Hypothalamus (tissue), 51 donors: ENCODE measurements at places on chromosomes 2 and 18.

DNA sequence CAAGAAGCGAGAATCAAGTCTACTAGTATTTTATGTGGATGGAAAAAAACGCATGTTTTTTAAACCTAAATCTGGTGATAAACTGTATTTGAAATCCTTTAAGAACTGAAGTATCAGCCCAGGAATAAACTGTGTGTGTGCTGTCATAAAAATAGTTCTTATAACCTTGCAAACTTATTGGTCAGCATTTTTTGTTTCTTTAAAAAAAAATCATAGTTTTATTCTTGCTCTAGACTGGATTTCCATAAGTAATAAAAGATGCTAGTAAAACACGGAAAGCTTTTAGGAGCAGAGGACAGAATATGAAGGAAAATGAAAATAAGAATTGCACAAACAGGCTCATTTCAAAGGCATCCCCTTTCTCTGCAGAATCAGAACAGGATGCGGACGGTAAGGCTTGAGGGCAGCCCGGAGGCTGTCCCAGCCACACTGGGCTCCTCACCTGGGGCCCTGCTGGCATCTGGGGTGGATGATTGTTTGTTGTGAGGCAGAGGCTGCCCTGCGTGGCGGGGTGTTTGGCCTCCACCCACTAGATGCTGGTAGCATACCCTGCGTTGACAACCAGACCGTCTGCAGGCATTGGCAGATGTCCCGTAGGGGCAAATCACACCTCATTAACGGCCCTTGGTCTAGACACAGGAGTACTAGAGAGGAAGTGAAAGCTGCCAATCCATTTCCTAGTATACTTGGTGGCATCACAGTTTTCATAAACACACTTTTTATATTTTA is 52.5 kb downstream of the MBP start:
- DNase-seq = no peak

DNA sequence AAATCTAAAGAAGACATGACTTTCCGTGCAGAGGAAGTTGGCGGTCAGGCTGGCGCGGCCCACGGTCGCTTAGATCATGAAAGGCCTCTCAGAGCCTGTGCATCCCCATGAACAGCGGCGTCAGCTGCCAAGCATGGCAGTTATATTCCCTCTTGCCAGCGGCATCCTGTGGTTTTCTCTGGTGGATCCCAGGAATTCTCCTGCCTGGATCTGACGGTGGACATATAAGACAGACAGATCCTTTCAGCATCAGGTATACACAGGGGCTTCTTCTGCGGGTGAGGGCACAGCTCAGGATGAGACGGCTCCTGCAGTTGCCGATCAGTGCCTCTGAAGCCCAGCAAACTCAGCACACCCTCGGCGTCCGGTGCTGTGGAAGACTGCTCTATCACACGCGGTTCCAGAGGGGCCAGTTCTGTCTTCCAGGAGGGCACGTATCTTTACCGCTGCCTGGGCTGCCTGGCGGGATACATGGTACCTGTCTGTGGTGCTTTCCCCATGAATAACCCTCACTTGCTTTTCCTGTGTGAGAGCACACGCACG is 157.8 kb downstream of the LDLRAD4 start:
- no peak for DNase-seq

DNA sequence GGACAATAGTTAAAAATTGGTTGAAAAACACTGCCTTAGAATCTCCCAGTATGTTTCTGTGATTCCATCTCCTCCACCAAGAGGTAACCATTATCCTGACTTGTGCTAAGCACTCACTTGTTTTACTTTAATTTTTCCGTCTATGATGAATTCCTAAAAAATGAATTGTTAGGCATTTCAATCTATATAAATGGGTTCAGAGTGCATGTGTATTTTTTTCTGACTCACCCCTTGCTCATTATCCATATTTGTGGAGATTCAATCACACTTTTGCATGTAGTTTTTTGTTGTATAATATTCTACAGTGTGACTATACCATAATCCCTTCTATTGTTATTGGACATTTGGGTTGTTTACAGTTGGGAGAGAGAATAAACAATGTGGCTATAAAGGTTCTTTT is 1.3 kb downstream of the NDUFB3 start:
- no peak for DNase-seq

DNA sequence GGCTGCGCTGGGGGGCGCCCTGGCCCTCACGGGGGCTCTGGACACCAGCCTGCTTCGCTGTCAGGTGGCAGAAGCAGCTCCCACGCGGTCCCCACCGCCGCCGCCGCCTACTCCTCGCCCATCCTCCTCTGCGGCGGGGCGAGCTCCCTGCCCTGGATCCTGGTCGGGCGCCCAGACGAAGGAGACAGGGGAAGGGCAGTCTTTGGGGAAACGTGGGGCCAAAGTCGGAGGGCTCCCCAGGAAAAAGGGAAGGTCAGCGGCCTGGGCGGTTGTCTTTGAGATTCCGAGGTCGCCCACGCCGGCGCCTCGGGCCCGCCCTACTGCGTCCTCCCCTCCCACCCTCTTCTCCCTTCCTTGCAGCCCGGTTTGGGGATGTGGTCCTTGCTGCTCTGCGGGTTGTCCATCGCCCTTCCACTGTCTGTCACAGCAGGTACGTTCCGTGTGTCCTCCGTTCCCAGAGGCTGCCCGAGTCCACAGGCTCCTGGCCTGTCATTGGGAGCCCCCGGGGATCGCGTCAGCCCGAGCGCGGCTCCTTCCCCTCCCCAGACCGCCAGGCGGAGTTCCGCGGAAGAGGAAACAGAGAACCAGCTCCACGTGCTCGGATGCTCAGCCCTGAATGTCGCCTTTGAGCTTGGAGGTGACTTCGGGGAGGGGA is 800 bp downstream of the IL1RL2 start:
- DNase-seq = peak; percentile 12

DNA sequence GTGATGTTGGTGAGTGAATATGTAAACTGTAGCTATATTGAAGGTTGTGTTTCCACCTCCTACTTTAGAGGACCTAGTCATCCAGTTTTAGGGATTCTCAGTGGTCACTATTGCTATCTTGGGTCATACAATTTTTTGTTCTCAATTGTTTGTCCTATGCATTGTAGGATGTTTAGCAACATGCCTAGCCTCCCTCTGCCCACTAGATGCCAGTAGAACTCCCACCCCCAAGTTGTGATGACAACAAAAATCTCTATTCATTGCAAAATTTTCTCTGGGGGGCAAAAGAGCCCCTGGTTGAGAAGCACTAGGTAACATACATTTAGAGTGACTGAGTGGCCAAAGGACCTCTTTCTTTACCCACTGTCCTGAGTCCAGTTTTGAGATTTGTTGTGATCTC is 87.3 kb downstream of the LRRTM4 start:
- no peak for DNase-seq

GRCh38 chr2:29485631-29486030 is 370.4 kb downstream of the CLIP4 start:
- DNase-seq = no peak

- no peak for DNase-seq
These were observed 55.7 kb downstream of the DNMT3A start for GRCh38 chr2:25286025-25286400.

GRCh38 chr2:39933196-39933595 is 154.1 kb upstream of the THUMPD2 start:
- no peak for DNase-seq

GRCh38 chr2:101296371-101296770 is 12.1 kb downstream of the RNF149 start:
- DNase-seq = no peak

- no peak for DNase-seq
These were observed 150.9 kb downstream of the ACTR3 start for GRCh38 chr2:114040826-114041225.

- no peak for DNase-seq
These were observed 560.6 kb upstream of the ID2 start for GRCh38 chr2:8121022-8121825.

DNA sequence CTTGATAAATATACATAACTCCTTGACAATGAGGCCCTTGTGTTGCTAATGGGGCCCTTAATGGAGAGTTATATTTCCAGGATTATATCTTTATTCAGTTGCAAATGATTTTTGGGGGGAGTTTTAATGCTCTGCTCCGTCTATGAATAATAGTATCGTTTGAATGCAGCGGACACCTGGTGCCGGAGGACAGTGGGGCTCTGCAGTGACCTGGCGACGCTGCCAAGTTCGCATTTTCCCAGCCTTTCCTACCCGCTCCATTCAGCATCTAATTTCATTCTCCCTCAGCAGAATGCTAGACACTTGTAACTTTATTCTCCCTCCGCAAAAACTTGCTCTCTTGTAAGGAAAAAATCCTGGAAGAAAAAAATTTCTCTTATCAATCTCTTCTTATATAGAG is 257.6 kb upstream of the SALL3 start:
- DNase-seq = no peak

- no peak for DNase-seq
These were observed 114.9 kb upstream of the SULT1C3 start for GRCh38 chr2:108124736-108125495.
